ENCODE measurements at places on chromosomes 7 and 10.
A peak's percentile ranks its signal among the peaks of the same experiment; 100 is the strongest.

DNA sequence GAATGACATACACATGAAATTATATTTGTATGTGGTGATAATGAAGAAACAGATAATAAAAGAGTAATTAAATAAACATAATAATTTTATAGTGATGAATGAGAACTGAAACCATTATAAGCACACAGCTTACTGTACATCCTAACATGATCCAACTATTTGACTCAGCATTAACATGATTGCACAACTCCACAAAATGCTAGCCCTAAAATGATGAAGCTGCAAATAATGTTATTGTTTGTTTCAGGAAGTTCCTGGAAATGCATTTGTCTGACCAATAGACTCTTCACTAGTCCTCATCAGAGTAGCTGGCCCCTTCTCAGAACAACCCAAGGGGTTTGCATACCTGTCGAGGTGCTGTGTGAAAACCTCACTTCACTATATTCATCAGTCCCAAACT, 115.5 kb downstream of the RTKN2 start:
- DNase-seq = peak; percentile 86

- DNase-seq = peak; percentile 93
Measured at GRCh38 chr10:89279421-89279869, 22.4 kb upstream of the IFIT2 start.

- DNase-seq = no peak
Measured at GRCh38 chr7:75655536-75655935, 83.2 kb downstream of the HIP1 start.

DNA sequence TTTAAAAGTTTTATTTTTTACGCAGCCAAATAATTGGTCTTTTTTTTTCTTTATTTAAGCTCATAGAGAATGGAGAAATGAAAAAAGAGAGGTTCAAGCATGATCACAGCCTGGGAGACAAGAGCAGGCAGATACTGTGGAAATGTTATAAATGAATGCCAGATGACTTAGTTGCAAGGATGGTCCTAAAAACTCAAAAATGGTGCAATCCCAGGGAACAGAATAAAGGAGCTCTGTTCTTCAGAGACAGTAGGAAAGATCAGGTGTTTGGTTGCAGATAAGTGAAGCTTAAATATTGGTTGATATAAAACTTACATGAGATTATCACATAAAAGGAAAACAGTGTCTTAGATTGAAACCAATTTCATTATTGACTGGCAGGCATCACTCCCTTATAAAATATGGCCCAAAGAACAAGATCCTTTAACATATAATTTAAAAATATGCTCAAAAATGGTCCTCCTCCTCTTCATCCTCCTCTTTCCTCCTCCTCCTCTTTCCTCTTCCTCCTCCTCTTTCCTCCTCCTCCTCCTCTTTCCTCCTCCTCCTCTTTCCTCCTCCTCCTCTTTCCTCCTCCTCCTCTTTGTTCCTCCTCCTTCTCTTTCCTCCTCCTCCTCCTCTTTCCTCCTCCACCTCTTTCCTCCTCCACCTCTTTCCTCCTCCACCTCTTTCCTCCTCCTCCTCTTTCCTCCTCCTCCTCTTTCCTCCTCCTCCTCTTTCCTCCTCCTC, 18.6 kb downstream of the GNAT3 start:
- no peak for DNase-seq

DNA sequence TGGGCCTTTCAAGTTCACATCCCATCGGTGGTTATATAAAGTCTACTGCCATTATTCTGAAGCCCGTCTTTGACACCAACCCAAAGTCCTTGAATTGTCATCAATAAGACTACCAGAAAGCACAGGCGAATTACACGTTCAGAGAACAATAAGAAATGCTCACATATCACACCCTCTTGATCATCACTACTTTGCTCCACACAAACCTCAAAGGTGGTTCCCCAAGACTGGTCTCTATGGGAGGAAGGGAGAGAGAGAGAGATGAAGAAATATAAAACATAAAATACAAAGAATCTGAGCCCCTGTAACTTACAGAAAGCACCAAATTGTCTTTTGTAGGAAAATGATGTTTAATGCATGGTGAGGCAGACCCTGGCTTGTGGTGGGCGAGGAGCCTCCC, 4.4 kb downstream of the HIPK2 start:
- no peak for DNase-seq

DNA sequence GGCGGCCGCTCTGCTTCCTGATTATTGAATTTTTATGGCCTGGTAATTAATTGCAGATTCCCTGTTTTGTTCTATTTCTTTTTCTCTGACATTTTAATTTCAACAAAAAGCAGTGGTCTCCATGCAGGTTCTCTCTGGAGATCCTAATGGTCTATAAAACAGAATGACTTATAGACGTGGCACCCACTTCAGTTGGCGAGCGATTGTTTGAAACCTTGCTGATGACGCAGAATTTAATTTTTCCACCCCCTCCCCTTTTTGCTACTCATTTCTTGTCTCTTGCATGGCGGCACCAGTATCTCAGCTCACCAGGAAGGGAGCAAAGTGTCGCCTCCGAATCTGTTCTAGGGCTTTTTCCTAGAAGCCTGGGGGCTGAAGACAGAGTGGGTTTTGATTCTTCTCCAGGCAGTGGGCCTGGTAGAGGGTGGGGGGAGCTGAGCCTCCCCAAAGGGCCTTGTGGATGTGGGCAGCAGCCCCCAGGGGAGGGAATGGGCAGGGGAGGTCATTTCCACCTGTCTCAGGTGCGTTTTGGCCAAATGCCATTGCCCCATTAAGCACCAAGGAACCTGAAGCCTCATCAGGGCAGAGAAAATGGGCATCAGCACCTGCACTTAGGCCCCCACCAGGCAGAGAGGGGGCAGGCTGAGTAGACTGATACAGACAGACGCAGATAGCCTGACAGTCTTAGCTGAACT, 3.5 kb upstream of the COMTD1 start:
- no peak for DNase-seq

Measured in fibroblast of pulmonary artery (primary cell).